HTR-8/SVneo (cell line): ENCODE measurements at places on chromosomes 3 and 15.

DNA sequence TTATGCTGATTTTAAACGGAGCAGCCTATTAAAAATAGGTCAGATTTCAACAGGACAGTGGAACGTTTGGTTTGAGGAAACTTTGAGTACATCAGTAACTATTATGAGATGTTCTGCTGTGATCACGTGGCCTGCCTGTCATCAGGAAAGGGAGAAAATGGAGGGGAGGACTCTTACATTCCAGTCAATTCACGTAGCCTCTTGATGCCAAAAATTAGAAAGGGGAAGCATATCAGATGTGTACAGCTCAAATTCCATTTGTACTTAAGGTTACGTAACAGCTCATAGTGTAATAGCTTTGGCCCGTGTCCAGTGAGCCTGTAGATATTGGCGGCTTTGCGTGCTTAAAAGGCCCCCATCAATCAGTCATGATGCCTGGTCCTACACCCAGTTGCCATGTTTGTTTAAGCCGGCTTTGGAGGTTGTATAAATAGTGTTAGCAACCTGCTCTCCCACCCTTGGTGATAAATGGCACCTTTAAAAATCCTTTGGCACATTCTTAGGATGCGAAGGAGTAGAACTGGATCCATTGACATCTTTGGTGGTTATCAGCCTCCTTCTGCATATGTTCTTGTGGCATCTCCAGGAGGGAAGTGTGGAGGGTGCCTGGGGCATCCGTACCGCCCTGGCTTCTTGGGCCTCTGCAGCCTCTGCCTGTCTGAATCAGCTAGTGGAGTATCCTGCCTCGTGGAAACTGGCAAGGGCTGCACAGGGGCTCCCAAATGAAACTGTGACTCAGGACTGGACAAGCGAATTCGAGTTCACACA is 163.9 kb downstream of the THSD4 start:
- DNase-seq, result peak; percentile 81

GRCh38 chr3:81837071-81837593 is 75.7 kb upstream of the GBE1 start:
- no peak for DNase-seq

GRCh38 chr3:122952520-122952919 is 75.0 kb downstream of the SEMA5B start:
- DNase-seq, result peak; percentile 36

DNA sequence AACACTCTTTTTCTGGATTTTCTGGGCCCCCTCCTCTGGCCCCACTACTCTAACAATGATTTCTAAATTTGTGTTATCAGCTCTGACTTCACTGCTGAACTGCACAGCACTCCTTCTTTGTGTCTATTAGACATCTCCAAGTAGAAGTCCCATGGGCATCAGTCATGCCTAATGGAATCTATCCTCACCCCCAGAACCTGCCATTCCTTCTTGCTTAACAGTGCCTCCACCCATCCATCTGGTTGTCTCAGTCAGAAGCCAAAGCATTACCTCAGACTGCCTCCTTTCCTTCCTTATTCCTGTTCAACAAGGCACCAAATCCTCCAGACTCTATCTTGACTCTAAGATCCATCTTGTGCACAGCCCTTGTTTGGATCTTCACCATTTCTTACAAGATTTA is 36.2 kb downstream of the SSR3 start:
- DNase-seq, result no peak

DNA sequence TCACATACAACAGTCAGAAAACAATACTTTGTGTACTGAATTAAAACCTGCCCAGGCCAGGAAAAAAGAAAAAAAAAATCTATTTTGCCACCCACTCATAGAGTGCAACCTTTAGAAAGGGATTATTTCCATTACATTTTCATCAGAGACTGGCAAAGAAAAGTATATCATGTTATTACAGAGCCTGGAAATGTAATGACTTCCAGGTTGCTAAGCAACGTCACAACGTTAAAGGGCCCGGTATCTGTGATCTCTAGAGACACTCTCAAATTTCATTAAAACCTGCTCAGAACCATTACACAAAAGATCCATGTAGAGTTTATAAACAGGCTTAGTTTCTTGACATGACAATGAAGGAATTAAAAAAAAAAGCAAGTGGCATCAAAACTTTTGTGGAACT is 170.5 kb downstream of the CTNNB1 start:
- DNase-seq, result no peak

- DNase-seq, result no peak
Observed at GRCh38 chr3:117263745-117264144, 554.2 kb downstream of the TUSC7 start.

DNA sequence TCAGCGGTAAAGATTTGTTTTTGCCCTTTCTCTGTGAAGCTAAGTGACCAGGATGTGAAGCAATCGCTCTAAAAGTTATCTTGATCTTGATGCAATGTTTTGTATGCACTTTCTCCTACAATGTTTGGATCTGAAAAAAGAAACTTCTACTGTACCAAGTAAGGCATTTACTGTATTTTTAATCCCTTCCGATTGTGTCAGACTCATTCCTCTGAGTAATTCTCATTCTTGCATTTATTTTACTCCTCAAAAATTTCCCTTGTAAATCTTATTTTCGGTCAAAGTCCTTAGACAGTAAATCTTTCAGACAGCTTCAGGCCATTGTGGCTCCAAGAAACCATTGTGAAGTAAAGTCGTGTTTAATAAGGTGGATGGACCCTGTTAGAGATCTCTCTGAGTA is 141.9 kb downstream of the TP63 start:
- peak; percentile 24 for DNase-seq
